ENCODE measurements at places on chromosomes 6 and 20. TPM values are rescaled to one million over a fixed set of nuclear protein-coding genes. Genes with fewer than 3 reads are reported as not detected.

DNA sequence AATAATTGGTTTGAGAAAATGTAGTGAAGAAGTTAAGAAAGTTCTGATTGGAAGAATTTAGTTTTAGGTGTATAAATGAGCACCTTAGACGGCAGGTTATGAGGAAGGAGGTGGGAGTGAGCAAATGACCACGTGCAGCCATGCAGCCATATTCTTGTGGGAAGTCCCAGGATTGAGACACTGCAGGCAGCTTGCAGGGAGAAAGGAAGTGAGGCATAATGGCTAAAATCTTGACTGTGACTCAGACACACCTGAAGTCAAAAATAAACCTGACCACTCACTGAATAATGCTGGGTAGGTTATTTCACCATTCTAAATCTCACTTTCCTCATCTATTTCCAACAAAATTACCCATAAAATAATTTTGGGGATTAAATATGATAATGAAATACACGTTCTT lies 16.6 kb downstream of the DSE start:
- DNase-seq = no peak

PIM1 gene
- 31.6 TPM for total RNA-seq

DNA sequence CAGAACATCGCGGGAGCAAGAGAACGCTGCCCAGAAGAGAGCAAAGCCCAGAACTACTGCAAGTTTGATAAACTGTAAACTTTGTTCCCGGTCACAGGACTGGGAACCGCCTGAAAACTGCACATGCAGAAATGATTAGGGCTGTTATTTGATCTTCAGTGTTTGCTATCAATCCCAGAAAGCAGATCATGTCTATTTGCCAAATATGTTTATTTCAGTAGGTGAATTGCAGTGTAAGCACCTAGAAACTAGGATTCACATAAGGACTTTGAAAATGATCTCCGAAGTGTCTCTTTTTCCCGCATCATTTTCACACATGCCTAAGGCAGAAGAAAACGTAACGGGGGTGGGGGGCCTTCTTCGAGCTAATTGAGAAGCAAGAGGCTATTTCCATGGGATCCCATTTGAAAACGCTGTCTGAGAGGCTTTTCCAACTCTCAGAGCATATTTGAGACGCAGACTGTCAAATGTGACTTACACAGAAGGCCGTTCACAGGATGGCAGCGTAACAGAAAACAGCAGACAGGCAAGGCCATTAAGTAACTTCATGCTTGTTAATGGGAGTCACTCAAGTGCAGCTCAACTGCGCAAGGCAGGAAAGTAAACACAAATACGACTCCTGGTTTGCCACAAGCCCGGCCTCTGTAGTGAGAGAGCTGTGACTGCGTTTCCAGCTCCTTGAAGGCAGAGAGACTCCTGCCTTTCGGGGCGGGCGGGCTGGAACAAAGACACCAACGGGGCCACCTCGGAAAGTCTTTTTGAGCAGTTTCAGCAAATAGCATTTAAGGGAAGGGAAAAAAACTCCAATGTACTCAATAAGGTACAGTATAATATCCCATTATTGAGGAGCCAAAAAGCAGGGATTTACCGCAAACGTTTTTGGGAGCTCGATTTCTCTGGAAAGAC lies 144.7 kb upstream of the ZNF217 start:
- DNase-seq = peak; percentile 84

DNA sequence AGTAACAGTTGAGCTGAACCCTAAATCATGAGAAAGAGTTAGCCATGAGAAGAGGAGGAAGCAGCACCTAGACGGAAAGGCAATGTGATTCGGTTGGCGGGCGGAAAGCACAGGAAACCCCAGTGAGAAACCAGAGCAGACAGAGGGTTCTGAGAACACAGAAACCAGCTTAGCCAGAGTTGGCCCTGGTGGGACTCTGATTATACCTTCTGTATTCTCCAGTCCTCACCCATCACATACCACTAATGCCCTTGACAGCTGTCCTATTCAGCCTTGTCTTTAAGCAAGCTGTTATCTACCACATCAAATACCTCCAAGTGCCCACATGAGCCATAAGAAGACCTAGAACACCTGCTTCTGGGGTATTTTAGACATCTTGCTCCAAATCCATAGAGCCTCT lies 58.9 kb upstream of the LRRC1 start:
- no peak for DNase-seq

TRIM31 gene
- not detected for total RNA-seq

DNA sequence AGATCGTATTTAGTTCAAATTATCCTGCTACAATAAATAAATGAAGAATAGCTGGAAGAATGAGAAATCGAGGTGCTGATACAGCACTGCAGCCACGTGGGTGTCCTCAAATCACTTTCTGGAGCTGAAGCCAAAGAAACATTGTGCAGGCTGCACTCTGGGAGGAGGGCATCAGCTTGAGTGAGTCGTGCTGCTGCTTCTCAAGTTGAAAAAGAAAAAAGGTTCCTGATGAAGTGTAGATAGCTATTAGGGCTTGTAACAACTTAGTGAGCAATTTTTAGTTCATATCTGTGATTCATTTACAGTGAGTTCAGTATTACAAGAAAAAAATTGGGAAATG lies 40.5 kb downstream of the DSE start:
- DNase-seq = no peak

GRCh38 chr6:109503327-109504224 lies 20.6 kb upstream of the ZBTB24 start:
- no peak for DNase-seq

- DNase-seq = no peak
These were observed 37.3 kb downstream of the SPDEF start for GRCh38 chr6:34518669-34519365.

- no peak for DNase-seq
These were observed 18.9 kb upstream of the SMIM29 start for GRCh38 chr6:34267746-34268145.

DNA sequence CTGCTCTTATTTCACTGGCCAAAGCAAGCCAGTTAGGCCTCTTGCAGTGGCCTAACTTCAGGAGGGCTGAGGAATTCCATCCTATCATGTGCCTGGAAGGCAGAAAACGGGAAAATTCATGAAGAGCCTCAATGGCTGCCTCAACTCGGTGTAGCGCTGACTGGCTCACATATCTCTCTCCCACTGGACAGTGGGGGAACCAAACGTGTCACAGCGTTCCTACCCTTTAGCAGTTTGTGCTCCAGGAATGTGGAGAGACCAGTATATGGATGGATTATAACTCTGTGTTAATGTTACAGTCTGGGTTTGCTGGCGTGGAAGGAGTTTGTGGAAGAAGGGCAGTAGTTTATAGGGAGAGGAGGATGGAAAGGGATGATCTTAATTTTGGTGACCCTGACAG lies 11.8 kb upstream of the C2 start:
- no peak for DNase-seq

PTCRA gene
- total RNA-seq = not detected

GRCh38 chr6:78909391-78909790 lies 42.0 kb downstream of the IRAK1BP1 start:
- DNase-seq = no peak

DNA sequence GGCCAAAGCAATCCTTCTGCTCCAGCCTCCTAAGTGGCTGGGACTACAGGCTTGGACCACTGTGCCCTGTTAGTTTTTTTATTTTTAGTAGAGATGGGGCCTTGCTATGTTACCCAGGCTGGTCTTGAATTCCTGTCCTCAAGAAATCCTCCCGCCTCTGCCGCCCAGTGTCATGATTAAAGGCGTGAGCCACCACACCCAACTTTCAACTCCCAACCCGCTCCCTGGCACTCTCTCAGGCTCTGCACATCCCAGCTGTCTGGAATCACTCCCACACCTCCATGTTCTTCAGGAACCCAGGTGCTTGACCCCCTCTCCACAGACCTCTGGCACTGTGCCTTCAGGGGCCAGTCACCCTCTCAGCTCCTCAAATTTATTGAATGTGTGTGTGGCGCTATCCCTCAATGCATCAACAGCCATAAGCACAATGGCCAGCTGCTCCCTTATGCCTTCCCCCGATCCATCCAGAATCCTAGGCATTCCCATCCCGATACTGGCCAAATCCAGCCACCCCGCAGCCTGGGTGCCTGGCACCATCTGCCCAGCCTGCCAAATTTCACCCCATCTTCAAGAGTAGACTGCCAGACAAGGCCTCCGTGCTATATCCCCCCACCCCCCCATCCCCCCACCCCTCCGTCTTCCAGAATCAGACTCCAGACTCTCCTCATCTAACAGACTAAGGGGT lies 647 bp upstream of the POU5F1 start:
- DNase-seq = no peak

GRCh38 chr6:37952027-37952426 lies 132.5 kb downstream of the ZFAND3 start:
- no peak for DNase-seq

- no peak for DNase-seq
These were observed 114.3 kb upstream of the SYNCRIP start for GRCh38 chr6:85756982-85757381.

CDH4 gene
- total RNA-seq = not detected

- DNase-seq = no peak
These were observed 180.5 kb downstream of the SYNDIG1 start for GRCh38 chr20:24649787-24650490.

GRCh38 chr6:95321126-95321525 lies 256.2 kb upstream of the MANEA start:
- DNase-seq = no peak

DNA sequence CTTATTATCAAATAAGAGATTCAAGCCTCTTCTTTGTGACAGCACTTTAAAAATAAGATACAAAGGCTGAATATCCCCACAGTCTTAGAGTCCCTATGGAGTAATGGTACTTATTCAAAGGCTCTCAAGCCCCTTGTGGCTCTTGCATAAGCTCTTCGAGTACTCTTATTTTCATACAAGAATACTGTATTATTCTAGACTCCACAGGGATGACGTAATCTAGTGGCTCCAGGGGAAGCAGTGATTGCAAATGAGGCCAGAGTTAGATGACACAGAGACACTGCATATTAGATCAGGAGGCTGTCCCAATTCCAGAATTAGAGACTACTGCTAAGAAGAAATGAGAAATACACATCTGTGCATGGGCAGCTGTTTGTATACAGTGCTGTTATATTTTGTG lies 1195.9 kb upstream of the MAP3K7 start:
- DNase-seq = no peak

SLC17A1 gene
- not detected for total RNA-seq
